NCI-H774 (cell line): ENCODE measurements at places on chromosomes 13 and 19.

GRCh38 chr19:4367781-4368127, 24.4 kb downstream of the MPND start:
- DNase-seq, result no peak

- DNase-seq, result no peak
Observed at GRCh38 chr13:62209529-62209928, 793.9 kb upstream of the PCDH20 start.

DNA sequence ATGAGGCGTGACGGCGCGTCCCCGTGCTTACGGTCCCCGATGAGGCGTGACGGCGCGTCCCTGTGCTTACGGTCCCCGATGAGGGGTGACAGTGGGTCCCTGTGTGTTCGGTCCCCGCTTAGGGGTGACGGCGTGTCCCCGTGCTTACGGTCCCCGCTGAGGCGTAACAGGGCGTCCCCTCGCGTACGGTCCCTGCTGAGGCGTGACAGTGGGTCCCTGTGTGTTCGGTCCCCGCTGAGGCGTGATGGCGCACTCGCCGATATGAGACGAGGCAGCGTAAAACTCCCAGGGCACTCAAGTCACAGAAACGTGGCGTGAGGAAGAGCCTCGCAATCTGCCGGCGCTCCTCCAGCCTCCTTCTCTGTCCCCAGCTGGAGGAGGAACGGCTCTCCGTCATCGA, 20.9 kb downstream of the CFAP97D2 start:
- no peak for DNase-seq

DNA sequence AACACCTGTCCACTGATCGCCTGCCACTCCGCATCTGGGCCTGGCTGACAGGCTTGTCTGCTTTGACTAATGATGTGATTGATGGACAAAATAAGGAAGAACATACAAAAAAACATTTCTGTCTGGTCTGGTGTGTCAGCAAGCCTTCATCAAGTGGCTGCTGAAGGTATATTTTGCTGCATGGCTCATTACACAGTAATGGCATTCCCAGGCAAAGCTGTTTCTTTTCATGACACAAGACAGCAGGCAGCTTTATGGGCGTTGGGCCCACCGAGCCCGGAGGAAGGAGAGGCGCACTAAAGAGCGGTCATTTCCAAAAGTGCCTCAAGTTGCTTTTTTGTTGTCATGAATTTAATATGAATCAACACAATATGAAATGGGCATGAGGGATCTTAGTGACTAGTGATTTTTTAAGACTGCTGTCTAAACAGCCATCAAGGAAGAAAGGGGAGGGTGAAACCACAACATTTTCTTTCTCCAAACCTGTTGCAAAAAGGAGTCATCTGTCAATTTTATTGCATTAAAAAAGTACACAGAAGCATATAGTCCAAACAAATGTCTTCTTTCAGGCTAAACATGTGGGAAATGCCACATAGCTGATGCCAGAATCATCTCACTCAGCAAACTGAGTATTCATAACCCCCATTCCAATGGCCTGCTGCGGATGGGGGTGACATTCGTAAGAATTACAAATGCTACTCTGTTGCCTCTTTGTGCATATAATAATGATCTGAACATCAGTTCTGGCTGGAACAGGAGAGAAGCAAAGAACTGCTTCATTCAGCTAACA, 476.6 kb downstream of the ZNF536 start:
- no peak for DNase-seq

- peak; percentile 21 for DNase-seq
Observed at GRCh38 chr19:51473009-51473707, 5.2 kb upstream of the CEACAM18 start.

GRCh38 chr19:33685541-33685940, 63.8 kb downstream of the CHST8 start:
- no peak for DNase-seq

DNA sequence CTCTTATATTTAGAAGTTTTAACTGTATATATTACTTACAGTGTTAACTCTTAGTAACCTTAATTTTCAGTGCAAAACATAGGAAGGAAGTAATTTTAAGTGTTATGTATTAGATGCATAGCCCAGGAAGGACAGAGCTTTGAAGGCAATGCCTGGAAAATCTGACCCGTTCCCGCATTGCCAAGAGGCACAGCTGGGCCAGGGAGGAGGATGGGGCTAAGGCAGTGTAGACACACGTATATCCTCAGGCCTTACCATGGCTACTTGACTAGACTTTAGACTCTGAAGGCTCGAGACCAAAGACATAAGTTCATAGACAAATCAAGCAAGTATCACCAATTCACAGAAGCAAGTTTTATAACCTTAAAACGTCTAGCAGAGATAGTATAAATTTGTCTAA, 1944.2 kb downstream of the OLFM4 start:
- DNase-seq, result no peak

GRCh38 chr19:10334588-10335351, 1.4 kb upstream of the RAVER1 start:
- DNase-seq, result peak; percentile 73

DNA sequence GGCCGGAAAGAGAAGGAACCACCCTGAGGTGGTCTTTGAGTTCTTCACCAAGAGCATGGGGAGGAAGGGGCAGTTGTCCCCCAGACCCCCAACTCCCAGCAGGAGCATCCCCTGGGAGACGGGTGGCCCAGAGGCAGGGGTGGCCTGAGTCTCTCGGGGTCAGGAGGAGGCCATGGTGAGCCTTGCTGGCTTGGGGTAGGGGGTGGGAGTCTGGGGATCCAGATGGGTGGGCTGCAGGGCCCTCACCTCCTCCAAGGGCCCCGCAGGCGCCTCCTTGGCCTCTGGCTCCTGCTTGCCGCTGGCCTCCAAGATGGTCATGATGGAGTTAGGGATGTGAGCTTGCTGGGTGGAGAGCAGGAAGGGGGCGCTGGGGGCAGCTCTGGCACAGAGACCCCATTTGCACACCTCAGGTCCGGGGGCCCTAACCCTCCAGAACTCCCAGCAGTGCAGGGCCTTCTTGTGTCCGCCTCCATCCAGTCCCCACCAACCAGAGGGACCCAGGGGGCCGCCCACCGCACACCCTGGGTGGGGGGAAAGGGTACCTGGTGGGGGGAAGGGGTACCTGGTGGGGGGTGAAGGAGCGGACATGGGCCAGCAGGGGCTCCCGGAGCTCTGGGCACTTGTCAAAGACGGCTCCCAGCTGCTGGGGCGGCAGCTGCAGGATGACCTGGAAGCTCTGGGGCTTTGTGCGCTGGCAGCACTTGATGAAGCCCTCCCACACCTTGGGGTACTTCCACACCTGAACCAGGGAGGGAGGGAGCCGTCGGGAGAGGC, 1.3 kb upstream of the RSPH6A start:
- DNase-seq, result no peak

DNA sequence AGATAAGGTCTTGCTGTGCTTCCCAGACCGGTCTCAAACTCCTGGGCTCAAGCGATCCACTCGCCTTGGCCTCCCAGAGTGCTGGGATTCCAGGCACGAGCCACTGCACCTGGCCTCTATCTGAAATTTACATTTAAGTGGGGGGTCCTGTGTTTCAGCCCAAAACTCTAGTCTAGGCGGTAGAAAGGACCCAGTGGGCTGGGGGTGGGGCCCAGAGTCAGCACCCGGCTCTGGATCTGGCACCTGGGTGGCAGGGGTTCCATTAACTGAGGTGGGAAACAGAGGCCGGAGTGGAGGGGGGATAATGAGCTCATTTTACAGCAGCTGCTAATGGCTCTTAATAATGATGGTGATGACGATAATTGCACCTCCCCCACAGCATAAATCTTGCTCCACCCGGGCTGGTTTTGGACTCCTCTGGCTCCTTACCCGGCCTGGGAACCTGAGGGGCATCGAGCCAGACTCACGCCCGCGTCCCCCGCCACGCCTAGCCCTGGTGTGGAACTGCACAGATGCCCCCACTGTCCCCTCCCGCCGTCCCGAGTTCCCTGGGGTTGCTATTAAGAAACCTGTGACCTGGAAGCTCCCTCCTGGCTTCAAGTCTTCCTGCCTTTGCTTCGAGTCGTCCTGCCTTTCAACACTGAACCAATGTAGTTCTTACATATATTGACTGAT, 17.8 kb upstream of the KLF2 start:
- DNase-seq, result no peak

GRCh38 chr19:44988273-44988672, 13.0 kb upstream of the RELB start:
- DNase-seq, result no peak

DNA sequence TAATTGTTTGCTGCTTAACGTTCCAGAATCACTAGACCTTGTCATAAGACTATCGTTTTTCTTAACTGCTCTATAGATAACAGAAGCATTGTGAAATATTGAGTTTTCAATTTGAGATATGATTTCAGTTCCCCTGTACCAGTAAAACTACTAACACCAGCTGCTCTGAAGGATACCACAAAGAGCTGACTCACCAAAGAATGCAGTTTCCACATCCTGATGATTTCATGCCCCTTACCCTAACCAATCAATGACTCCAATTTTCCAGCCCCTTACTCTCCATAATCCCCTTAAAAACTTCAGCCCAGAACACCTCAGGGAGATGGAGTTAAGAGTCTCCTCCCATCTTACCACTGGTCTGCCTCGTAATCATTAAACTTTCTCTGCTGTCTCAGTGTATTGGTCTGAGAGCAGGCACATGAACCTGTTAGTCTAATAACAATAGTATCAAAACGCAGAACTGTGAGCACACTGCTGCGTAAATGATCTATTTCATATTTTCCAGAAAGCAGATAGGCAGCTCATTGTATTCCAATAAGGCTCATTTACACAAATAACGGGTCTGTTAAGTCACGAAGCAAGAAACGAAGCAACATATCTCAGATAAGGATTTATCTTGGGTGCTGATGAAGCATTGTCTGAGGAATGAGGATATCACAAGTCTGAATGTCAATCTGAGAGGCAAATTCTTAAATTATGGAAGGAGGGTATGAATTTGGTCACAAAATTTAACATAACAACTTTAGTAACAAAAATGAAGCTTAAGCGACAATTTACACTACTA, 14.1 kb upstream of the CCNA1 start:
- no peak for DNase-seq

GRCh38 chr13:101065329-101065728, 351.0 kb downstream of the NALCN start:
- DNase-seq, result no peak

DNA sequence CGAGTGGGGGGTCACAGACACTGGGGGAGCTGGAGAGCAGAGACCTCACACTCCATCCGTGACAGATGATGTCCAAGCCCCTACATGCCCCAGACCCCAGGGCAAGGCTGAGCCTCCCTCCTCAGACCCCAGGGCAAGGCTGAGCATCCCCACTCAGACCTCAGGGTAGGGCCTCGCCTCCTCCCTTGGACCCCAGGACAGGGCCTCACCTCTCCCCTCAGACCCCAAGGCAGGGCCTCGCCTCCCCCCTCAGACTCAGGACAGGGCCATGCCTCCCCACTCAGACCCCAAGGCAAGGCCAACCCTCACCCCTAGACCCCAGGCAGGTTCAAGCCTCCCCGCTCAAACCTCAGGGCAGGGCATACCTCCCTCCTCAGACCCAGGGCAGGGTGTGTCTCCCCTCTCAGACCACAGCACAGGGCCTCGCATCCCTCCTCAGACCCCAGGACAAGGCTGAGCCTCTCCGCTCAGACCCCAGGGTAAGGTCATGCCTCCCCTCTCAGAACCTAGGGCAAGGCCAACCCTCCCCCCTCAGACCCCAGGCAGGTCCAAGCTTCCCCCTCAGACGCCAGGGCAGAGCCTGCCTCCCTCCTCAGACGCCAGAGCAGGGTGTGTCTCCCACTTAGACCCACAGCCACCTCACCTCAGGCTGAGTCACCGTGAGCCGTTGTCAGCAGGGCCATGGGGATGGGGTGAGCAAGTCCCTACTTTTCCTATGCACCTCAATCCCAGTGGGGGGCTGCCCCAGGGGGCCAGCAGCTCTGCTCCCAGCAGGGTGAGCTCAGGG, 1.7 kb upstream of the S1PR4 start:
- no peak for DNase-seq

DNA sequence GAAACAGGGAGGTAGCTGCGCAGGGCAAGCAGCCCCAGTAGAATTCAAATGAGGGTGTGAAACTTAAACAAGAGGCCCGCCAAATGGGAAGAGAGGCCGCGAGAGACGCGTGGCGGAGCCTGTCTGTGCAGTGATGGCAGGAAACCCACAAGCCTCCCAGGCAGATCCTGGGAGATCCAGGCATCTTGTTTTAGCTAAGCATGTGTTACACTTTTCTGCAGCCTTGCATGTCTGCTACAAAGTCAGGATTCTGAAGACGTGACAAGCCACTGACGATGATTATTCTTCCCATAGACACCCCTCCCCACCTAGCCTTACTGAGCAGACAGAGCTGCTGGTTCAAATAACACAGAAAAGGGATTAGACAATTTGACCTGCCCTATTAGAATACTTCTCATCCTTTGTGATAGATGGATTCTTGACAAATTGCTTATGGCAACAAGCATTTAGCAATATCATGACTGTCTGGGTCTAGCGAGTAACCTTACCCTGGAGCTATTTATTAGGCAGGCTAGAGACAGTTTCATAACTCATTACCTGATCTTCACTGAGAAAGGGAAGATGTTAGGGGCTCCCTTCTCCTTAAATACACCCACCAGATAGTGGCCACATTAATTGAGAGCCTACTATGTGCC, 185.2 kb upstream of the IRS2 start:
- no peak for DNase-seq

- no peak for DNase-seq
Observed at GRCh38 chr19:44607049-44607448, 6.3 kb upstream of the IGSF23 start.

DNA sequence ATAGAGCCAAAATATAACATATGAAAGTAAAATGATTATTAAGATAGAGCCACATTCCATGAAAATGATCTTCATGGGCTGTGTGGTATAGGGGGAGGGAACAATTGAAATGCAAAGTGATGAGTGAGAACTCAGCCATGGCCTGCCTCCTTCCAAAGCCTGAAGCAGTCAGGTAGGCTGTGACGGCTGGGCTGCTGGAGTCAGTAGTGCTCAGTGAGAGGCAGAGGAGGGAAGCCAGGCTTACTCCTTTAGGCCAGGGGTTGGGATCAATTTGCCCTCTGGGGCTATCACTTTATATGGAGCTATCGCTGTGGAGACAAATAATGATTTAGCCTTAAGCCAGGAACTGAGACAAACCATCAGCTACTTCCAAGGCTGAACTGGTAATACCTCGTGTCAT, 654.9 kb downstream of the FGF9 start:
- no peak for DNase-seq

- DNase-seq, result no peak
Observed at GRCh38 chr19:776549-776948, 20.7 kb upstream of the PTBP1 start.

- DNase-seq, result no peak
Observed at GRCh38 chr13:112908342-112908741, 60.7 kb upstream of the MCF2L start.

- no peak for DNase-seq
Observed at GRCh38 chr19:48461982-48462655, 6.7 kb downstream of the KCNJ14 start.

GRCh38 chr19:45745606-45746005, 12.4 kb downstream of the MEIOSIN start:
- DNase-seq, result no peak

DNA sequence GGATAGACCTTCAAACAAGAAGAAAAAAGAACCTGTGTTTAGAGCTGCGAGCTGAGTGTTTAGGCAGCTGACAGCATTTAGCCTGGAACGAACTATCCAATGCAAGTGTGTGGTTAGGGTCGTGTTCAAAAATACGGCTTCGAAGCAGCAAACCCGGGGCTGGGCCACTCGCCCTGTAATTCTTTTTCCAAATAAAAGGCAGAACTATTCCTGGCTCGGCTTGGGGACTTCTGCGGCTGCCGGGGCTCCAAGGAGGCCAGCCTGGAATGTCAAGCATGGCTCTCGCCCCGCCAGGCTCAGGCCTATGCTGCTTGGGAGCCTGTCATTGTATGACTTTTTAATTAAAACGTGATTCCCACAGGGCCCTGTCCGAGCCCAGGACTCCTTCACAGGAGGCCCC, 51.7 kb upstream of the KLF2 start:
- DNase-seq, result no peak

GRCh38 chr19:18193388-18194180, 566 bp downstream of the MPV17L2 start:
- no peak for DNase-seq
